ENCODE measurements at places on chromosomes 5 and 9.

- no peak for DNase-seq
Observed at GRCh38 chr5:24906689-24907088, 261.9 kb upstream of the CDH10 start.

DNA sequence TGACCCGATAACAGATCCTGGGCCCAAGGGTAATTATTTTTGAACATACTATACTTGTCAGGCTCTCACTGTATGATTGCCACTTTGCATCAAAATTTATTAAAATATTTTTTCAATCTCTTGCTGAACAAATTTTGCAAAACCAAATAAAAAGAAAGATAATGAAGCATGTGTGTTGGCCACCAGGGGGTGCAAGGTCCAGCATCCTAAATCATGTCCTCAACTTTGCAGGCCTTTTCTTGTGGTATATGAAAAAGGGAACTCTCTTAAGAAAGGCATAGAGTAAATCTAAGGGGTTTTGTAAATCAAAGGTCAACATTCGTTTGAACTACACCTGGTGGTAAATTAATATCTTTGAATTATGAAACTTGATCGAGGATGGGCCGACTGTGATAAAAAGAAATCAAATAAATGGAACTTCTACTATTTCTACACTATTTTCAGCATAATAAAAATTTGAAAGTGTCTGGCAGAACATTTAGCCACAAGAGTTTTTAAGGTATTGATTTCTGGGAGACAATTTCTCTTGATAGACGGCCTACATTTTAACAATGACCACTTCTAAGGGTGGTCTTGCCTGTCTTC lies 676.5 kb downstream of the DMRTA1 start:
- no peak for DNase-seq

DNA sequence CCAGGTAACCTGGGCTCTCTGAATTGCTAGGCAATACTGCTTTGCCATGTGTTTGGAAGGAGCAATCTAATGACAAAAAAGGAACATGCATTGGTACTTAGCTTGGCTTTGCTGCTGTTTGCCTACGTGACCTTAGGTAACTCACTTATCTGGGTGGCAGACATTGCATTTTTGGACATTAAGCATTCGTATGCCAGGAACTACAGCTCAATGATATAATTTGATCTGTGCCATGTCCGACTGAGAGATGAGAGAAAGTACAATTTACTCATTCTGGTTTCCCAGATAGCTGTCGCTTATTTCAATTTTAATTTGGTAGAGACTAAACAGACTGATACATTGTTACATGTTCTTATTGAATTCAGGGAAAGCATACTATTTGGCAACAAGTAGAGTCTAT lies 63.2 kb upstream of the FRRS1L start:
- no peak for DNase-seq

DNA sequence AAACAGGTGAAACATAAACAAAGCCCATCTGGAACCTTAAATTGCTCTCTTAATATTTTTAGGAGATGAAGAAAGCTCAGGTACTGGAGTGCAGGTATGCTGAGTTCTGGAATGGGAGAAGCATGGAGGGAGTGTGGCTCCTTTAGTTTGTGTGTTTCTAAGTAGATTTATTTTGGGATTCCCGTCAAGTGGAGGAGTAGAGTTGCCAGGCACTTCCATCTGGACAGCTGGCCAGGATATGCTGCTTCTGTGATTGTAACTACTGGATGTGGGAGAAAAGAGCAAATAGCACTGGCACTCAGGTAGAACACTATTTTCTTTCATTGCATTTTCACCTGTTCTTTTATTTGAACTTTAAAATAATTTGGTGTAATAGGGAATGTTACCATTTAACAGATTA lies 182.3 kb upstream of the MAST4 start:
- DNase-seq = no peak

- DNase-seq = no peak
Observed at GRCh38 chr9:81002242-81002641, 687.1 kb downstream of the TLE1 start.

DNA sequence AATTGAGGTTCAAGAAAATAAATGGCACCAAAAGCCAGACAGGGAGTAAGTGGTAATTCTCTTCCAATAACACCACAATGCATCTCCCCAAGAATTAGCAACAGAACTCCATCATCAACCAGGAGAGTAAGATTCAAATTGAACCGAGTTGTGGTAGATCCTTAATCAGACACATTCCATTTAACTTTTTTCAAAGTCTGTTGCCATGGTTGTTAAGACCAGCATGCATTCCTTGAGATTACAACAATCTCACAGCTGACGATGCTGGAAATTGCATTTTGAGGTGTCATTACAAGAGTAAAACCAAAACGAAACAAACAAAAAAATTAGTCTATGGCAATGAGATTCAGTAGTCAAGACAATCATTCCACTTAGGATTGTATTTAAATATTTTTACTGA lies 78.9 kb upstream of the ZNF462 start:
- DNase-seq = no peak

- no peak for DNase-seq
Observed at GRCh38 chr9:128995791-128996190, 32.3 kb downstream of the SH3GLB2 start.

DNA sequence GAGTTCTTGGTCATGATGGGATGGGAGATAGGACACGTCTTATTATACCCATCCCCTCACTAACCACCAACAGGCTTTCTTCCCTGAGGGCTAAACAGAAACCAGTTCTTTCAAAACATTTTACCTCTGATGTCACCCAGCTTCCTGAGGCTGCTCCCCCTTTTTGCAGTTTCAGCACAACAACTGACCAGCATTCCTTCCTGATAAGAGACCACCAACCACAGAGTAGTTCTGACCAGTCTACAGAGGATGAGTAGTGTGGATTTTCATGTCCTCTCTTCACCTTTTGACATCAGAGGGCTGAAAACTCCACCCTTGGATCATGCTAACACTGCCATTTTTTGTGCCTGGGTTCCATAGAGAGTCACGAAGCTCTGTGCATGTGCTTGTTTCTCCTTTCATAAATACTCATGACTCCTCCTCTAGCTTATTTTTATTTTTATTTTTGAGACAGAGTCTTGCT lies 82.6 kb downstream of the OSTF1 start:
- DNase-seq = no peak

- DNase-seq = no peak
Observed at GRCh38 chr5:118042076-118042475, 946.3 kb downstream of the DTWD2 start.

DNA sequence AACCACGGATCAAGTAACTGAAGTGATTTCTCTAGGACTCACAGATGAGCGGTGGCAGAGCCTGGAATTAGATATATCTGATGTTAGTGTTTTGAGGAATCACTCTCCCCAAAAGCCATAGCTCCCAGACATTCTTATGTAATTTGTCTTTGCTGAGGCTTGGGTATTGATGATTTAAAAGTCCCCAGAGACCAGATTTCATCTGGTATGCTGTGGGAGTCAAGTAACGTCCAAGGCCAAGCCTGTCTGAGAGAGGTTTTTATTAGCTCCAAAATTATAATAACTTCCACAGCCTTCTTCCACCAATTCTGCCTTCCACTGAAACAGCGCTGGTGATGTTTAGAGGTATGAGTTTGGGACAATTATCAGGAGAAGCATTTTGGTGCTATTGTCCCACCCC lies 21.3 kb upstream of the KCNIP1 start:
- DNase-seq = no peak

GRCh38 chr9:114092336-114092735 lies 6.8 kb downstream of the KIF12 start:
- DNase-seq = no peak

DNA sequence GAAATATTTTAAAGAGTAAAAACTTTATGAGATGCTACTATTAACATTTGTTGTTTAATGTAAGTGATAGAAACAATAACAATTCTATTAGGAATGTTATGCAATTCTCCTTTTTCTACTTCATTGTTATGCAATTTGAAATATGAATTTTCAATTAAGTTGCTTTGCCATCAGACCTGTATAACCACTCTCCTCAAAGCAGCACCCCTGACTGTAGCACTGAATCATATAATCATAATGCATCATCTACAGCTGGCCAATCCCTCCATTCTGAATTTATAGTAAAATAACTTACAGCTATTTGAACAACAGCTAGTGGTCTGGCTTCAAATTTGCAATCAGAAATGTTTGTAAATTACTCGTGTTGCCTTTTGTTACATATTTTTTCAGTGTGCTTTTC lies 29.2 kb downstream of the FBXO4 start:
- DNase-seq = no peak

GRCh38 chr5:45410304-45410995 lies 285.7 kb downstream of the HCN1 start:
- DNase-seq = no peak

DNA sequence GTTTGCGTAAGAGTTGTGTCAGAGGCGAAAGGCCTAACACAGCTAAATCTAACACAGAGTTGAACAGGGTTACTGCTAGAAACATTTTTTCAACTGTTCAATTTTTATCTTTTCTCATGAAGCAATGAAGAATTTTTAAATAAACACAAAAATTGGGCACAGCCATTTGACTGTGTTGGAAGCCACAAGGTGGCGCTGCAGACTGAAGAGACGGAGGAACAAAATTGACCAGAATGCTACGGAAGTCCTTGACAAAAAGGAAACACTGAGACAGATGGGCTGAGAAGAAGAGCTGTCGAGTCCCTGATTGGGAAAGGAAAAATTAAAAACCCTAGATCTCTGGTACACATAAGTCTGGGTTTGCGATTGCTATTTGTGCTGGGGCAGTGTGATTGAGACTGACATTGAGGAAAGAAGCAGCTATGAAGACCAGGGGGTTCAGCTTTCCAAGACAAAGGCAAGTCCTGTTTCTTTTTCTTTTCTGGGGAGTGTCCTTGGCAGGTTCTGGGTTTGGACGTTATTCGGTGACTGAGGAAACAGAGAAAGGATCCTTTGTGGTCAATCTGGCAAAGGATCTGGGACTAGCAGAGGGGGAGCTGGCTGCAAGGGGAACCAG lies at the start of gene PCDHB9:
PCDHB9 (plus strand) TSS at position 265 of the 616 bp plus-strand sequence; CDS start at position 423, 158 bp downstream.
- no peak for DNase-seq

DNA sequence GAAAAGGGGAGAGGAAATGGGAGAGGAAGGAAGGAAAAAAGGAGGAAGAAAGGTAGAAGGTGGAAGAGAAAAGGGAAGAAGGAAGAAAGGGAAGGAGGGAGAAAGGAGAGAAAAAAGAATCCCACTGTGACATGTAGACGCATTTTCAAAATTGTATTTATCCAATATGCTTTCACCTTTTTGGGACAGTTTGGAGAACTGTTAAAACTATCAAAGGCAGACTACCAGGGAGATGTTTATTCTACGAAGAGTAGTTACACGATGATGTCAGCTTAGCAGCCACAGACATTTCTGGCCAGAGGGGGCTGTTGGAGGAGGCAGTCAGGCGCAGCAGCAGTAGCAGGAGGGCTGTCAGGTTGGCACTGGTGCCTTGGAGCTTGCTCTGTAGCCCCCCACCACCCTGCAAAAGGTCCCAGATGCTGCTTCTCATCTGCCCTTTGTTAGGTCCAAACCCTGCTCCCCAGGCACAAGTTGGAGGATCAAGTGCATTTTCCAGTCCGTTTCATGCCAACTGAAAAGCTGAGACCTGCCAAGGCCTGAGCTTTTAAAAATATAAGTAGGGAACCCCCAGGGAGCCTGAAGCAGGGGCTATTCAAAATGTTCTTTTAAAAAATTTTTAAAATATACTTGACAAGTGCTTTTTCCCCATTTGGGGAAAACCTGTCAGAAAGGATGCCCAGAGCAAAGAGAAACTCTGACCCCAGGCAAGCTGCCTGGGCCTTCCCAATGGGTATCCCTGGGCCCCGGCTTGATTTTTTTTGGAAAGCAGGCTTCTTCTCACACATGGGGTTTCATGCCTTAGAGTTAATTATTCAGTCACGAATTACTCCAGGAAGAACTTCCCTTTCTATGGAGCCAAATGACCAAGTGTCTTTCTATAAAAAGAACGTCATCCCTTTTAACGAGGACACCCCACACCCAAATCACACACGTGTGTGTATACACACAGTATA lies 203.3 kb downstream of the SLIT3 start:
- DNase-seq = no peak

GRCh38 chr9:22148876-22149637 lies 140.0 kb upstream of the CDKN2B start:
- DNase-seq = no peak

DNA sequence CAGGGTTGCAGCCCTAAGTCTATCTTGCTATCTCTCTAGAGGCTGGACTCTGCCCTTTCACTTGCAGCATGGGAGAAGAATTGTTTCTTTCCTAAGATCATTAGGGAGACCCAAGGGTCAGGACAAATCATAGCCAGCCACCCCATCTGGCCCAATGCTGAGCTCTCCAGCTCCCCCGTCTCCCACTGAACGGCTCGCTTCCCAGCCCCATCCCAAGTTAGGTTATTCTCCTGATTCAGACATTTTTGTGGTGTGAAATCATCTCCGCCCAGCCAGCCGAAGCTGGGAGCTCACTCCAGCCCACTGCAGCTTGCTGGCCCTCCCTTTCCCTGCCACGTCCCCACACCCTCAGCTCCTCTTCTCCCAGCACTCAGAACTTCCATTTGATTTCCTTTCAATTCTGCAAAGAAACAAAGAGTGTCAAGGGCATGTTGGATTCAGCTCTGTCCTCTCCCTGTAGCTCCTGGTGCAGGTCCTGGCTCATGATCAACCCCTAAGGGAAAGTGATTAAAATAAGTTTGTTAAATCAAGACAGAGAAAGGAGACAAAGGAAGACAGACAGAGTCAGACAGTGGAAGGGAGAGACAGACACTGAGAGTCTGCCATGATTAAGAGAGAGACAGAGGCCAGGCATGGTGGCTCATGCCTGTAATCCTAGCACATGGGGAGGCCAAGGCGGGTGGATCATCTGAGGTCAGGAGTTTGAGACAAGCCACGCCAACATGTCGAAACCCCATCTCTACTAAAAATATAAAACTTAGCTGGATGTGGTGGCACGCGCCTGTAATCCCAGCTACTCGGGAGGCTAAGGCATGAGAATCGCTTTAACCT lies 12.6 kb upstream of the SPARC start:
- DNase-seq = no peak

- no peak for DNase-seq
Observed at GRCh38 chr5:131396015-131396414, 132.2 kb downstream of the CDC42SE2 start.

DNA sequence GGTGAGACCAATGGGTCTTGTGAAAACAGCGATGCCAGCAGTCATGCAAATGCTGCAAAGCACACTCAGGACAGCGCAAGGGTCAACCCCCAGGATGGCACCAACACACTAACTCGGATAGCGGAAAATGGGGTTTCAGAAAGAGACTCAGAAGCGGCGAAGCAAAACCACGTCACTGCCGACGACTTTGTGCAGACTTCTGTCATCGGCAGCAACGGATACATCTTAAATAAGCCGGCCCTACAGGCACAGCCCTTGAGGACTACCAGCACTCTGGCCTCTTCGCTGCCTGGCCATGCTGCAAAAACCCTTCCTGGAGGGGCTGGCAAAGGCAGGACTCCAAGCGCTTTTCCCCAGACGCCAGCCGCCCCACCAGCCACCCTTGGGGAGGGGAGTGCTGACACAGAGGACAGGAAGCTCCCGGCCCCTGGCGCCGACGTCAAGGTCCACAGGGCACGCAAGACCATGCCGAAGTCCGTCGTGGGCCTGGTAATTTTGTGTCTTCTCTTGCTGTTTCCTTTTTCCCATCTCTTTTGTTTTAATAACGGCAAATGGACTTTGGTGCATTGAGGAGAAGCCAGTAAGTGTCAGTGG lies 98.0 kb downstream of the EHMT1 start:
- no peak for DNase-seq

- no peak for DNase-seq
Observed at GRCh38 chr5:59569608-59570334, 323.8 kb downstream of the PDE4D start.

- no peak for DNase-seq
Observed at GRCh38 chr5:139396691-139397090, 1.8 kb upstream of the PROB1 start.

Data from activated T-helper 9 cell treated with anti-CD3 and anti-CD28 coated beads, Interleukin-2, amount 50 U/mL, for 16 hours (primary cell).